ENCODE measurements at places on chromosomes 7 and 10.

DNA sequence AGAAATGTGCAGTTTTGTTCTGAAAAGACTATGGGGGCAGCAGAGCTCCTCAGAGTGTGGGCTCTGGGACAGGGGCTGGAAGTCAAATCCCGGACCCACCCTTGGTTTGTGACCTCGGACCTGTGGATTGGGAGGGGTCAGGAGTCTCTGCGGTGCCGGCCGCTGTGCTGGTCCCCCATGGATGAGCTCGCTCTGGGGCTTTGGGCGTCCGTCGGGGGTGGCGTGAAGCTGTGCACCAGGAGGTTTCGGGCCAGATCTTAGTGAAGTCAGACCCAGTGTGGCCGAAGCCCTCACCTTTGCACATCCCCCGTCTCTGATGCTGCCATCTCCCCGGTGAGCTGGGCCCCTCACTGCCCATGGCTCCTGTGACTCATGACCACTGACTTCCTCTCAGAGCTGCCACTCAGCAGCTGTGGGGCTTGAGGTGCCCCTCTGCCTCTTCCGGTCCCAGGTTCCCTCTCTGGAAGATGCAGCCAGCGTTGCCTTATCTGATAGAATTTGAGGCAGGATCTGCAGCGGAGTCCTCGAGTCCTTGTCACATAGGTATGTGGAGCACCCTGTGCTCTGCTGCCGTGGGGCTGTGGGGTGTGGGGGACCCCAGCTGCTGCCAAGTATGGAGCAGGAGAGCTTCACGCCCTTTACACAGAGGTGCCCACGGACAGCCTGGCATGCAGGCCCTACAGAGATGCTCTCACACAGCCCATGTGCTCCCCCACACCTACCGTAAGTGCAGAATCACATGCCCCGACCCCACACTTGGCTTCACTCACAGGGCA lies 11.4 kb upstream of the SCART1 start:
- DNase-seq: no peak

GRCh38 chr10:124104011-124104627 lies 10.7 kb upstream of the CHST15 start:
- DNase-seq: no peak

GRCh38 chr10:30169342-30169741 lies 110.0 kb upstream of the JCAD start:
- DNase-seq: no peak

DNA sequence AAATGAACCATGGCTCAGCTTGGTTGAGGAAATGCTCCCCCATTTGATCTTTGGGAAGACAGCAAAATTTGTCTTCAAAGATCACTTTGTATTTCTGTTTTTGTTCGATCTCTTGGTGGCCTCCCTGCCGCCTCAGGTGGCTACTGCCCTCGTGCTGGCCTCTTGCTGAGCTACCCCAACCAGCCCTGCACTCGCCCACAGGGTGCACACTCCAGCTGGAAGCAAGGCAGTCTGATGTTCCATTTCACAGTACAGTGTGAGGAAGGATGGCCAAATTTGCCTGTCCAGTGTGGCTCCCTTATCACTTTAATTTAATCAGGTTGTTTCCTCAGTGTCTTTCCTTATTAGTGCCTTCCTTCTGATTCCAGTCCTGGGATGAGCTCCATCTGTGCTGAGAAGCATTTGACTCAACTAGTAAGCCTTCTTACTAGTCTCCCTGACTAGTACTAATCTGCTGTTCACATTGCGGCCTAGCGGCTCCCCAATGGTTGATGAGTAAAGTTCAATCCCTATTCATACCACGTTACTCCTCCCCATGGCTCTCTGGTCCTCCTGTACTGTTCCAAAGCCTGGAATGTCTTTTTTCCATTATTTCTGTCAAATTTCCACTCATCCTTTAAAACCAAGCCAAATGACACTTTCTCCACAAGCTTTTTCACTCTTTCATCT lies 8.2 kb downstream of the MYOF start:
- DNase-seq: no peak

DNA sequence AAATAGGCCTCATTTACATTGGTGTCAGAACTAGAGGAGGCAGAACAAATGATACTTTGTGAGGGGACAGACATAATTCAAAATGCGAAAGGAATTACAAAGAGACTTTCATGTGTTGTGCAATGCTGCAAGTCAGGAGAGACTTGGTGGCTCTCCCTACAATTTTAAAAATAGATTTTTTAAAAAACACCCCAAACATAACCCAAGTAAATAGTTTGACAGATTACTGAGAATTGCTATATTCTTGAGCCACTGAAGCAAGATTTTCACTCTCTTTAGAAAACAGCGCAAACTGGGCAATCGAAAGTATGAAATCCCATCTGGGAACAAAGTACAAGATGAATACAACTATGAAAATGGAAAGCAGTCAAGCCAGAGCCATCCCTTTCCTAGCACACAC lies 126.3 kb upstream of the NPY start:
- no peak for DNase-seq

GRCh38 chr10:58781873-58782488 lies 269.3 kb downstream of the BICC1 start:
- peak; percentile 11 for DNase-seq
